Smooth muscle cell of the pulmonary artery (primary cell): ENCODE measurements at places on chromosomes 6 and 20. TPM values are rescaled to one million over a fixed set of nuclear protein-coding genes. Genes with fewer than 3 reads are reported as not detected.

The CMTR1 gene
- 37.6 and 39.6 TPM in 2 replicates for total RNA-seq

The NMBR gene
- total RNA-seq: 0.07 TPM in 2 replicates

The ZBTB46 gene
- 2.7 and 4.3 TPM in 2 replicates for total RNA-seq

The CCND3 gene
- total RNA-seq: 14.8 and 16.6 TPM in 2 replicates

The KCNK16 gene
- not detected in 2 replicates for total RNA-seq

The KCNK17 gene
- total RNA-seq: not detected in 2 replicates

The SLC16A10 gene
- total RNA-seq: not detected in 2 replicates

The HLA-DOA gene
- total RNA-seq: 2.1 TPM in 1 of 2 replicates, not detected in the other

The OOEP gene
- total RNA-seq: 0.13 and 0.30 TPM in 2 replicates

The CLPSL2 gene
- total RNA-seq: not detected in 2 replicates

The TRIM31 gene
- not detected in 2 replicates for total RNA-seq

The MBOAT1 gene
- total RNA-seq: 1.3 and 1.8 TPM in 2 replicates

The LINC00237 gene
- not detected in 2 replicates for total RNA-seq

The C2 gene
- total RNA-seq: 1.7 and 4.7 TPM in 2 replicates

The DLL1 gene
- total RNA-seq: 0.30 and 0.78 TPM in 2 replicates

The TMEM244 gene
- not detected in 2 replicates for total RNA-seq

The NRSN1 gene
- total RNA-seq: not detected in 2 replicates

The TMEM217 gene
- 1.4 and 2.2 TPM in 2 replicates for total RNA-seq

The TENT5A gene
- 60.5 and 63.9 TPM in 2 replicates for total RNA-seq

The IPCEF1 gene
- 0.07 TPM in 1 of 2 replicates, not detected in the other for total RNA-seq

The ISM1 gene
- under 0.01 and 0.07 TPM in 2 replicates for total RNA-seq

The SCRT2 gene
- total RNA-seq: not detected in 2 replicates

The RFX6 gene
- total RNA-seq: not detected in 2 replicates

The PXT1 gene
- 0.03 and 0.13 TPM in 2 replicates for total RNA-seq

The EEF1E1 gene
- total RNA-seq: 28.9 and 31.3 TPM in 2 replicates

The NKX2-2 gene
- total RNA-seq: not detected in 2 replicates

The EEF1A2 gene
- total RNA-seq: 2.3 and 3.5 TPM in 2 replicates

The PRDM1 gene
- total RNA-seq: 0.96 and 2.3 TPM in 2 replicates

The OLIG3 gene
- not detected in 2 replicates for total RNA-seq

The PACSIN1 gene
- total RNA-seq: 0.07 TPM in 1 of 2 replicates, not detected in the other

The SIRPB1 gene
- 1.3 TPM in 1 of 2 replicates, not detected in the other for total RNA-seq

The FBXO30 gene
- total RNA-seq: 14.9 and 18.6 TPM in 2 replicates

The PHACTR3 gene
- total RNA-seq: not detected in 2 replicates

The SLC22A23 gene
- 4.2 and 18.1 TPM in 2 replicates for total RNA-seq

The HEY2 gene
- 0.63 and 0.78 TPM in 2 replicates for total RNA-seq

The SLC22A16 gene
- not detected in 2 replicates for total RNA-seq
